ENCODE measurements at places on chromosomes 1 and 21.

GRCh38 chr21:17386498-17386897, 126.3 kb upstream of the CXADR start:
- DNase-seq, result no peak

GRCh38 chr1:236808564-236809130, 13.6 kb downstream of the MTR start:
- no peak for DNase-seq

DNA sequence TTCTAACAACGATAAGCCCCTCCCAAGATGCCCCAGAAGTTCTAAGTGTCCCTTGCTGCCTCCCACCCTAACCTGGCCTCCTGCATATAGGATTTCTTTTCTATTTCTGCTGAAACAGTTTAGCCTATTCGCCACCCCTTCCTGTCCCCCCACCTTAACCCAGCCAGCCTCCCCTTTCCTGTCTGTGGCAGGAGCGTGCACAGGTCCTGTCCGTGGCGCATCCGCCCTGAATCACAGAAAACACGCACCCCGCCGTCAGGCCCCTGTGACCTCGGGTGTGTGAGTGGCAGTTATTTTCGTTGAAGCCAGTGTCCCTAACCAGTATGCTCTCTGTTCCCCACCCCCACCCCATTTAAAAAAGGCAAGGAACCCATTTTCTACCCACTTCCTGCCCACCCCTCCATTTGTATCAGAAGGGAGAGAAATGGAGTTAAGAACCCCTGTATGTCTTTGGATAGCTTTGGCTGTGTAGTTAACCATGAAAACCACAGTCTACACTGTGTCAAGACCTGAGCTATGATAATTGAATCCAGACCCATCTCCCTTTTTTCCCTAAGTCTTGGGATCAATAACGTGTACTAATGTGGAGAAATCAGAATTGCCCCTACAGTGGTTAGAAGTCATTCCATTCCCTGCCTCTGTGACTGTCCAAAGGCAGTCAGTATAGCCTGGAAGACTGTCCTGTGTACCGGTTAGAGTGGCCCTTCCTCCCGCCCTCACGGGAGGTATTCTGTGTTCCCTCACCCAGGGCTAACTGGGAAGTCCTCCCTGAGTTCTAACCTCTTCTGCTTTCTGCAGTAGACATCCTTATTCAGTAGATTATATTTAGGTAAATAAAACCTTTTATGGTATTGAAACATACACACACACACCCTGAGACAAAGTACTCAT, 1.8 kb downstream of the PLEKHO1 start:
- no peak for DNase-seq

GRCh38 chr1:207103892-207104373, at the start of gene C4BPA:
Gene C4BPA, plus strand, starts transcription at chr1:207104233. Its CDS starts 8,793 bp downstream, at chr1:207113026.
- DNase-seq, result peak; percentile 11

- DNase-seq, result no peak
These were observed 19.5 kb upstream of the WARS2 start for GRCh38 chr1:119159966-119160365.

DNA sequence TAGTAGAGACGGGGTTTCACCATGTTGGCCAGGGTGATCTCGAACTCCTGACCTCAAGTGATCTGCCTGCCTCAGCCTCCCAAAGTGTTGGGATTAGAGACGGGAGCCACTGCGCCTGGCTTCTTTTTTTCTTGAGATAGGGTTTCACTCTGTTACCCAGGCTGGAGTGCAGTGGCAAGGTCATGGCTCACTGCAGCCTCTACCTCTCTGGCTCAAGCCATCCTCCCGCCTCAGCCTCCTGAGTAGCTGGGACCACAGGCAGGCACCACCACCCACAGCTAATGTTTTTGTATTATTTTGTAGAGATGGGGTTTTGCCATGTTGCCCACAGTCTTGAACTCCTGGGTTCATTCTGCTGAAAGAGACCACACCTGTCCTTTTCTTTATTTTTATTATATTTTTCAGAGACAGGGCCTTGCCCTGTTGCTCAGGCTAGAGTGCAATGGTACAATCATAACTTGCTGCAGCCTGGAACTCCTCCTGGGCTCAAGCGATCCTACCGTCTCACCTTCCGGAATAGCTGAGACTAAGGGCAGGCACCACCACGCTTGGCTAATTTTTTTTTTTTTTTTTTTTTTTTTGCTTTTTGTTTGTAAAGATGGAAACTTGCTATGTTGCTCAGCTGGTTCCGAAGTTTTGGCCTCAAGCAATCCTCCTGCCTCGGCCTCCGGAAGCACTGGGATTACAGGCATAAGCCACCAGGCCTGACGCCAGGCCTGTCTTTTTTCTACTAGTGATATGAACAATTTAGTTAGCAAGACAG, 3.1 kb downstream of the LMNA start:
- no peak for DNase-seq

- no peak for DNase-seq
These were observed 590 bp downstream of the TMOD4 start for GRCh38 chr1:151175041-151175741.

- no peak for DNase-seq
These were observed 13.2 kb downstream of the AMPD2 start for GRCh38 chr1:109632671-109633346.

DNA sequence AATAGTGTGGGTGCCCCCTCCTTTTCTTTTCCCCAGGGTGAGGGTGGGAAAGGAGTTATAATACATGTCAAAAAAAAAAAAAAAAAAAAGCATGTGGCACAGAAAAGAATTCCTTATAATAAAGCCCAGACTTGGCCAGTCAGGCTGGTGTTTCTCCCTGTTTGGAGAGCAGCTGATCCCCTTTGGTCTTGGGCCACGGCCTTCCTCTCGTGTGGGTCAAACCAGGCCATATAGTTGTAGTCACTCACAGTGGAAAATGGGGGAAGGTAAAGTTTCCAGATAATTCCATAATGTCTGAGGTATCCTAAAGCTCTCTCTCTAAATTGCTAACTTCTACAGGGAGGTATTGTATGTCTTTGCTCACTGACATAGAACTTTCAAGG, 22.0 kb downstream of the CLIC6 start:
- DNase-seq, result no peak

GRCh38 chr1:909861-910310, 13.8 kb upstream of the SAMD11 start:
- DNase-seq, result no peak

DNA sequence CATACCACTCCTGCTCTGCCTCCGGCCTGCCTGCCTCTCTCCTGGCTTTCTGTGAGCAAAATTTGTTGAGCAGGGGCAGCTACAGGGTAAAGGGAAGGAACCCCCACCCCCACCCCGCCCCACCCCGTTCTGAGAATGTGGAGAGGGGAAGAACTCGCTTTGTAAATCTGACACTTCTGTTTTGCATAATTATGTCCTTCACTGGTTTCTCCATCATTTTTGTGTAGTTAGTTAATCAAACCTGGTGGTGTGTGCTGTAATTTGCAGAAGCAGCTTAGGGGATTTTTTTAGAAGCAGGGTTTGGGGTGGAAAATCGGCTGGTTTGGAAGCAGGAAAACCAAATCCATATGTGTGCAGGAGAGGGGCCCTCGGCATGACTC, 58.1 kb upstream of the TMEM51 start:
- DNase-seq, result no peak

GRCh38 chr1:31327381-31327780, 30.5 kb downstream of the ZCCHC17 start:
- DNase-seq, result no peak

DNA sequence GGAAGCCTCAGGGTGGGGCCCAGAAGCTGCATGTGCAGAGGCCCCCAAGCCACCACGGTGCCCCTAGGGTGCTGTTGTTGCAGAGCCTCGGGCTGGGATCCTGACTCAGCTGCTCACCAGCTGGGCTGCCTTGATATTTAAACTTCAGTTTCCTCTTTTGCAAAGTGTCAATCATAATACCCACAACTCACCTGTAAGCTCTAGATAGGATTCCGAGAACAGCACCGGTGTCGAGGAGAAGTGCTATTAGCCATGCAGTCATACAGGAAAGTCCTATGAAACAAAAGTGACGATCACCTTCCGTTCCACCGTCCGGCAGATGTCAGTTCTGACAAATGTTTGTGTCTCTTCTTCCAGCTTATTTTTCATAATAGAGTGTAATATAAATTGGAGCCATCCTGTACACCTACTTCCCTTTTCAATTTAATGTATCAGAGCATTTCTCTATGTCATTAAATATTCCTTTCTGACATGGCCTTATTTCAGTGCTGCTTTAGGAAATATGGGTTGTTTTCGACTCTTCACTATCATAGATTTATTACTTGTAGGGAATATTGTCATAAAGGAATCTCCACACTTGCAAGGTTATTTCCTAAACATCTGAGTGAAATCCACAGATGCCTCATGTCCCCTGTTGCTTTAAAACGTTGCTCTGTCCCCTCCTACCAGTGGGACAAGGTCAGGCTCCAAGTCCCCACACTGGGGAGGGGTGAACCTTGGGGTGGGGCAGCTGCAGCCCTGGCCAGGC, 100.8 kb downstream of the SIK1 start:
- no peak for DNase-seq

DNA sequence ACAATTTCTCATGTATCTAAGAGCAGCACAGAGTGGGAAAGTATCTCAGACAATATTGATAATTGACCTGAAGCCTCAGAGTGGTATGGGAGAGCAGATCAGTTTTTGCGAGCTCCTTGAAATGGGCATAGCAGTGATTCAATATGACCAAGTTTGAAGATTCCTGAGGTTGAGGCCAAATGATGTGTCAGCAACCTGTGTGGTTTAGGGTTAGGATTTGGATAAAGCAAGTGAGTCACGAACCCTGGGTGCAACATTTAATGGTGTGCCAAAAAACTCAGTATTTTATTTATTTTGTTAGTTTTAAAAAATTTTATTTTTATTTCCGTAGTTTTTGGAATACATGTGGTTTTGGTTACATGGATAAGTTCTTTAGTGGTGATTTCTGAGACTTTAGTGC, 92.5 kb upstream of the C21orf91 start:
- no peak for DNase-seq

DNA sequence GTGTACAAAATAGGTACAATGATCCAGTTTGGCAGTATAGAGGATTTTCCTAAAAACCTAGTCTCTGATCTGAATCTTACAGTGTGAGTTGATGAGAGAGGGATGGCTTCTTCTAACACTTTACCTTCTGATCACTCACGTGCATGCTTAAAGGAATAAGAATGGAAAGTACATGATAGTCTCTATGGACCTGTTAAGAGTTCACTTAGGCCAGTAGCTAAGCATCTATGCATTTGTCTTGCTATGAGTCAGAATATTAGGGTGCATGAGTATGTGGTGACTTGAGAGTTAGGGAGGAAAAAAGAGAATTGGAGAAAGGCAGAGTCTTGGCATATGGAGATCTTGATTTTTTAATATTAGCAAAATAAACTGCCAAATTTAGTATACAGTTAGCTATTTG, 206.3 kb downstream of the COL11A1 start:
- DNase-seq, result no peak

- DNase-seq, result no peak
These were observed 37.4 kb upstream of the CASZ1 start for GRCh38 chr1:10833630-10834557.

DNA sequence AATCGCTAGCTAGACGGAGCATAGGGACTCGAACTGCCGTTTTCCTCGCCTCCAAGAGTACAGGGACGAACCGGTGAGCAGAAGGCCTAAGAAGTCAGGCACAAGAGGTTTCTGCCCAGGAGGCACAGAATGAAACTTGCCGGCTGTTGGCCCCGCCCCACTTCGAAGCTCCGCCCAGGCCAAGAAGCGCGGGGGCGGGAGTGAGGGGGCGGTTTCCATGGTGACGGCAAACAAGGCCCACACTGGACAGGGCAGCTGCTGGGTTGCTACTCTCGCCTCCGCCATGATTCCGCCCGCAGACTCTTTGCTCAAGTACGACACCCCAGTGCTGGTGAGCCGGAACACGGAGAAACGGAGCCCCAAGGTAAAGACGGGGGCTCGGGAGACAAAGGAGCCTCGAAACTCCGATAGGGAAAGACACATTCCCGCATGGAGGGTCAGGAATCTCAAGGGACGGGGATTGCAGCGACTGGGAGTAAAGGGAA, at the start of gene DNALI1:
Gene DNALI1 (plus strand): TSS at position 229 of the 485 bp plus-strand sequence. CDS start 55 bp downstream, at position 284.
- DNase-seq, result peak; percentile 54

GRCh38 chr1:214453109-214453722, 98.2 kb downstream of the PTPN14 start:
- DNase-seq, result no peak

DNA sequence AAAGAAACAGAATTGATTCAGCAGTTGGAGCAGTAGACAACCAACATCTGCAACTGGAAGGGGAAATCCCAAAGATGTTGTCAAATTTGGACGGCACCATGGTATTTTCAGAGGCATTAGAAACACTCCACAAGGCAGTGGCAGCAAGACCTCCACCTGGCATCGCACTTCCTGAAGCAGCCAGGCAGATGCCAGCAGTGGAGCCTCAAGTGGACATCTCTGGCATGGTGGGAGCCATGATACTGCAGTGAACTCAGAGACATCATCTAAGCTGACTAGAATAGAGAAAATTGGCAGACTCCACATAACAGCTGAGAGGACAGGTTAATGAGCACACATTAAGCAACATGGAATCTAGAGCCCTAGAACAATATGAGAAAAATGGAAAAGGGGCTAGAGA, 33.9 kb upstream of the RGS8 start:
- DNase-seq, result no peak

- DNase-seq, result no peak
These were observed 3.4 kb downstream of the FOXO6 start for GRCh38 chr1:41364442-41365319.

DNA sequence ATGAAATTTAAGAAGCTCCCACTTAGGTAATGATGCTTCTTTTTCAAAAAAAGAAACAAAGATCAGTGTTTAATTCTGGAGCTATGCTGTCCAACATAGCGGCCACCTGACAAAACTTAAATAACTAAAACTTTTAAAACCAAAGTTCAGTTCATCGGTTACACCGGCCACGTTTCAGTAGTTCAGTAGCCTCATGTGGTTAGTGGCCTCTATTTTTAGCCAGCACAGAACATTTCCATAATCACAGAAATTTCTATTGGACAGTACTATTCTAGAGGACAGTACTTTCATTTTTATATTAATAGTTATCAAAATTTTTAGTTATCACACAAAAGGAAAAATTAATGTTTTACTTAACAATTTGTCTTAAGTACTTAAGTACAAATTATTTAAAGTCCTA, 141.0 kb downstream of the USP25 start:
- no peak for DNase-seq

DNA sequence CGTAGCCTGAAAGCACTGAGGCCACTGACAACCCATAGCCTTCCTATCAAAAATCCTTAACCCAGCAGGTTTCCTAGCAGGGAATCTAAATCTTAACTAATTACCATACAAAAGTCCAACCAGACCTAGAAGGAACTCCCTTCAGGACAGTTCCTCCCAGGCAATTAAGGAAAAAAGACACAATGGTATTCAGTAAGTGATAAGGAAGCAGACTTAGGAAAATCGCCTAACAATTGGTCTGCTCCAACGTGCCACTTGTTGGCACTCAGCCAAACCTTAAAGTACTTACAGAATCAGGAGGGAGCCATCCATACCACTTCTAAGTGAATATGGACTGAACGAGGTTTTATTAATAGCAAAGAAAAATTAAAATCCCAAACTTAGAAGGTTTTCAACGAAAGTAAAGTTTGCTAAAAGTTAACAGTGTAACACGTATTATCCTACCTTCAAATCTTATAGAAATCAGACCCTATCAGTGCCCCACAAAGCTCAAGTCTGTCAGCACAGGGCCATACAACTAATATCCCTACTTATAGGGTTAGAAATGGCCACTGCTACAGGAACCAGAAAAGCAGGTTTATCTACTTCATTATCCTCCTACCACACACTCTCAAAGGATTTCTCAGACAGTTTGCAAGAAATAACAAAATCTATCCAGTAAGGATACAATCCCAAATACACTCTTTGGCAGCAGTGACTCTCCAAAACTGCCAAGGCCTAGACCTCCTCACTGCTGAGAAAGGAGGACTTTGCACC, 29.0 kb downstream of the SPATA6 start:
- DNase-seq, result no peak

- DNase-seq, result no peak
These were observed 28.9 kb downstream of the KCNA10 start for GRCh38 chr1:110489973-110490542.

GRCh38 chr1:185267701-185268100, 49.3 kb downstream of the IVNS1ABP start:
- DNase-seq, result no peak
